ENCODE measurements at places on chromosomes 16 and 17.
A peak's percentile ranks its signal among the peaks of the same experiment; 100 is the strongest.

GRCh38 chr16:49455181-49455990 lies 81.8 kb downstream of the C16orf78 start:
- DNase-seq = no peak

GRCh38 chr17:73135766-73136165 lies 29.0 kb upstream of the SSTR2 start:
- no peak for DNase-seq

DNA sequence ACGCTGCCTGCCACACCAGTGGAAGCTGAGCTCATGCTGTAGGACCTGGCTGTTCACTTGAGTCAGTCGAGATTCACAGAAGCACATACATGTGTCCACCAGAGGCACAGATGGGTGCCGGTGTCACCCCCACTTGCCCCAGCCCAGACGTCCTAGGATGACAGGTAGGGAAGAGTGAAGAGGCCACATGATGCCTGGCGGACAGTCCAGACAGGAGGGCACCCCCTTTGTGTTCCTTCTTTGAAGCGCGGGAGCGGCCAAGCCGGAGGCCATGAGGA lies 8.8 kb downstream of the UBE2I start:
- DNase-seq = no peak

GRCh38 chr16:2867987-2868789 lies 10.2 kb upstream of the PRSS22 start:
- DNase-seq = peak; percentile 99

DNA sequence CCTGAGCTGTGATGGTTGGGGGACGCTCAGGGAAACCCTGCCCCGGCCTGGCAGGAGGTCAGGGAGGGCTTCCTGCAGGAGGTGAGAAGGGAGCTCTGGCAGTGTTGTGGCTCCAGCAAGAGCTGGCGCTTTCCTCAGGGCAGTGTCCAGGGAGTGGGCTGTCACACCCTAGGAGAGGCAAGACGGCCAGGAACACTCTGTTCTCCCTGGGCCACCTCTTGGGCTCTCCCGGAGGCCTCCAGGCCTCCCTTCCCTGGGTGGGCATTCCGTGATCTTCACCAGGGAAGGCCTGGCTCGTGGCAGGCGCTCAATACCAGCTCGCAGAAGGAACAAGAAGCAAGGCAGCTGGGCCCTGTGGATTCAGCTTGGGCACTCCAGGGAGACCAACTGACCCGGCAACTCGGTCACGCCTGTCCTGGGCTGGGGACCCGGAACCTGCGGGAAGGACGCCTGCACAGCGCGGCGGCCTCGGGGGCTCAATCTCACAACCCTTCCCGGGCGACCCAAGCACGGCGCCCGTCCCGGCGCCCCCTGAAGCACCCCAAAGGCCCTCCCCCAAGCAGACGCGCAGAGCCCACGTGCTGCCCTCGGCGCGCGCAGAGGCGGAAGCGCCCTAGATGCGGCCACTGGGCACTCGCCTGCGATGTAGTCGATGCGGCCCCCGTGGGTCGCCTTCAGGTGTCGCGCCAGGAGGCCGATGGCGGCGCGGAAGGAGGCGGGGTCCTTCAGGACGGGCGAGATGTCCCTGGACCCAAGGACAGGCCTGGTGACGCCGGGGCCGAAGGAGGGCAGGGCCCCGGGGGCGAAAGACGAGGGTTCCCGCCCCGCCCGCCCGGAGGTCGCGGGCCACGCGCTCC lies 588 bp downstream of the APRT start:
- DNase-seq = peak; percentile 82

DNA sequence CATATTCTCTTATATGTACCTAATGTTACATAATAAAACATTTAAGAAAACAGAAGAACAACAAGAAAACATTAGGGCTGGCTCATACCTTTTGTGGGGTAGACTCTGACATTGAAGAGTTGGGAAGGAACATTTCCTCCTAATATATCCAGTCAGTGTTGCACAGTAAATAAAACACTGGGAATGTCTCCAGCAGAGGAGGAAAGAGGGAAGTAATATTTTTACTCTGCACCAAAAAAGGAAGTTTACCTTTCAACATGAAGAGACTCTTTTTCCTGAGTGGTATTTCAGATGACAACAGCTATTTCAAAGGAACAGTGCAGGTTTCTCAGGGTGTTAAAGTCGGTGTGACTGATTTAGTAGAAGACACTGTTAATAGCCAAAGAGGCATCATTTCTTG lies 31.9 kb downstream of the EPN2 start:
- no peak for DNase-seq

GRCh38 chr17:28950017-28950751 lies 1.1 kb downstream of the PHF12 start:
- DNase-seq = peak; percentile 73

GRCh38 chr17:31294231-31294630 lies 2.8 kb downstream of the OMG start:
- DNase-seq = no peak
